Esophagus squamous epithelium (tissue), 5 donors: ENCODE measurements at places on chromosomes 16 and 17.

GRCh38 chr16:83343935-83344366 lies 463.8 kb upstream of the HSBP1 start:
- DNase-seq, result no peak

DNA sequence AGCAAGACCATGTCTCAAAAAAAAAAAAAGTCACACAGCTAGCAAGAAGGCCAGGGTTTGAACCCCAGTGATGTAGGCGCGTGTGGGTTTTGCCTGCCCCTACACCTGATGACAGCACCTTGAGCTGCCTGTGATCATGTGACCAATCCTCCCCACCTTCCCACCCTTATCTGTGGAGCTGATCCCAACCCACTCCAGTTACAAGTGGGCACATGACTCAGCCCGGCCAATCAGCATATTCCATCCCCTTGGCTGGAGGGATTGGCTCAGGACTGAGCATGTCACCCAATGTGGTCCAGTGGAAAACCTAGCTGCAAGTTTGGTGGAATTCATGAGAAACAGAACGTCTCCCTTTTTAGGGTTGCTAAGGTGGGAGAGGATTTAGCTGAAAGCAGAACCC lies 6.6 kb downstream of the TMEM114 start:
- no peak for DNase-seq

GRCh38 chr16:75265911-75266701 lies 14.7 kb upstream of the BCAR1 start:
- DNase-seq, result no peak

DNA sequence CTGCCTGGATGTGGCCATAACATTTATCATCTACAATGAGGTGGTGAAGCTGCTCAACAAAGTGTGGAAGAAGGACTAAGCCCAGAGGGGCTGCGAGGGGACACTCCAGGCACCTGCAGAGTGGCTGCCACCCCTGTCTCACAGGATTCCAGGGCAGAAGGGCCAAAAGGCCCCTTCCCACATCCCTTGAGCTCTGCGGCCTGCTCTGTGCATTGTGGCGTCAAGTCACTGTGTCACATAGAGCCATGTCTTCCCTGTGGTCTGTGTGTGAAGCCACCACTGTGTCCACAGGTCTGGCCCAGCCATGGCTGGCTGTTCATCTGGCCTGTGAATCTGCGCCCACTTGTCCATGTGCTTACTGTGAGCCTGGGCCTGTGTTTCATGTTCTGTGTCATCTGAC lies 1714.6 kb downstream of the TP53TG3F start:
- DNase-seq, result no peak

GRCh38 chr16:88116121-88116520 lies 164.9 kb downstream of the BANP start:
- no peak for DNase-seq

GRCh38 chr16:50377001-50377400 lies 8.2 kb upstream of the BRD7 start:
- DNase-seq, result no peak

DNA sequence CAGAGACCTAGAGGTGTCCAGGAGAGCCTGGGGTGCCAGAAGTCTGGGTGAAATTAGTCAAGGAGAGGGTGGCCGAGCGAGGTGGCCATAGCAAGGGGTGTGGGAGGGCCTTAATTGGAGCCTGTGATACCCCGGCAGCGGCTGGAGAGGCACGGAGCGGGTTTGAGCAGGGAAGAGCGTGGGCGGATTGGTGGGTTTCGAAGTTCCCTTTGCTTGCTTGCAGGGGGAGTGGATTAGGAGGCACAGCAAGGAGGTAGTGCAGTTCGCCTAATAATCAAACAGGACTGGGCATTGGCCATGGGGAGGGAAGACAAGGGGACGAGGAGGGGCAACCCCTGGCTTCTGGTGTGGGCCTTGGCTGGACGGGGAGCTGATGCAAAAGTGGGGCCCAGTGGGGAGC lies 5.4 kb upstream of the FAM83G start:
- DNase-seq, result no peak

DNA sequence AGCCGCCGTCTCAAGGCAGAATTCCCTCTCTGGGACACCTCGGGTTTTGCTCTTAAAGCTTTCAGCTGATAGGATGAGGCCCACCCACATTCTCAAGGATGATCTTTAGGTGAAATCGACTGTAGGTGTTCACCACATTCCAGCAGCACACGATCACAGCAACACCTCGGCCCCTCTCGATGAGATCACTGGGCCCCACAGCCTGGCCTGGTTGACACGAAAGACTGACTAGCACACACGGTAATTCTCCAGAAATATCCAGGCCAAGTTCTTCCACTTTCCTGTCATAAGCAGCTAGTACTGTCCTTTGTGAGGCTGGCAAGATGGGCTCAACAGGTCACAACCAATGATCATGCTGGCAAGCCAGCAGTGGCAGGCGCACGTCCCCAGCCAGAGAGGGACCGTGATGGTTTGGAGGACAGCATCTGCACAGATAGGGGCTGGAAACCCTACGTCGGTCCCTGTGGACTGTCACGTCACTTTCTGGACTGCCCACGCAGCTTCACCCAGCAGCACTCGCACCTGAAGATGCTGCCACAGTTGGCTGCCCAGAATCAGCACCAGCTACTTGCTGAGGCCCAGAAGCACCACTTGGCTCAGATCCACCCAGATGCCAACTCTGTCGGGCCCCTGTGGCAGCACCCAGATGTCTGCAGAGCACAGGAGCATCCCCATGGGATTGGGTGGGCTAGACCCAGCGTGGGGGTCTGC lies 17.4 kb downstream of the TMC6 start:
- DNase-seq, result no peak

DNA sequence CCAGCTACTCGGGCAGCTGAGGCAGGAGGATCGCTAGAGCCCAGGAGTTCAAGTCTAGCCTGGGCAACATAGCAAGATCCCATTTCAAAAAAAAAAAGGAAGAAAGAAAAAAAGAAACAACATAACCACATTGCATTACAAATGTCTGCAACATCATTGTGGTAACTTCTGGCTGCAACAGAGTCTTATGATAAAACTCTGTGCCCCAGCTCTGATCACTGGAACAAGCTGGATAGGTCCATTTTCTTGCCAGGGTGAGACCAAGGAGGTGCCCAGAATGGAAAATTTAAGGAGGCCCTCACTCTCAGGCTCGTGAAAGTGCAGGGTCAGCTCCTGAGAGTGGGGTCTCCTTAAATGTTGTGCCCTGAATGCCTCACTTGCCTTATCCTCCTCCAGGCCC lies 37.8 kb upstream of the KDM8 start:
- no peak for DNase-seq

GRCh38 chr16:56450275-56450985 lies 702 bp downstream of the NUDT21 start:
- DNase-seq, result no peak

- no peak for DNase-seq
Observed at GRCh38 chr16:64346080-64346479, 775.8 kb downstream of the CDH11 start.
